ENCODE measurements at places on chromosomes 16 and 17.

GRCh38 chr17:49730785-49731434, 23.1 kb upstream of the SLC35B1 start:
- DNase-seq, result no peak

DNA sequence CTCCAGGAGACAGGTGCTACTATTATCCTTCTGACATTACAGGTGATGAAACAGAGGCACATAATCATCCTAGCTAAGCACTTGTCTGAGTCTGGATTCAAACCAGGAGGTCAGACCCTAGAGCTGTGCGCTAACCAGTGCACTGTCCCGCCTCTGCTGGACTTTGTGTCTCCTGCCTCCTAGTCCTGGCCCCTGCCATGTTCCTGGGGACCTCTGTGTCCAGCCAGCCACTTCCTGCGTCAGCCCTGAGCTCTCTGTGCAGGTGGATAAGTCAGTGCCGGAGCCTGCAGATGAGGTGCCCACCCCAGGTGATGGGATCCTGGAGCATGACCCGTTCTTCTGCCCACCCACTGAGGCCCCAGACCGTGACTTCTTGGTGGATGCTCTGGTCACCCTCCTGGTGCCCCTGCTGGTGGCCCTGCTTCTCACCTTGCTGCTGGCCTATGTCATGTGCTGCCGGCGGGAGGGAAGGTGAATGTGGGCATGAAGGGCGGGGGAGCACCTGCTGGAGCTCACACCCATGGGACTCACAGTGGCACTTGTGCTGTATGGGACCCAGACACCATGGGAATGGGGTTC, 4.2 kb downstream of the SGCA start:
- no peak for DNase-seq

- no peak for DNase-seq
Observed at GRCh38 chr17:79834565-79835469, 4.4 kb downstream of the CBX4 start.

- no peak for DNase-seq
Observed at GRCh38 chr17:67051837-67052236, 7.5 kb downstream of the CACNG1 start.

DNA sequence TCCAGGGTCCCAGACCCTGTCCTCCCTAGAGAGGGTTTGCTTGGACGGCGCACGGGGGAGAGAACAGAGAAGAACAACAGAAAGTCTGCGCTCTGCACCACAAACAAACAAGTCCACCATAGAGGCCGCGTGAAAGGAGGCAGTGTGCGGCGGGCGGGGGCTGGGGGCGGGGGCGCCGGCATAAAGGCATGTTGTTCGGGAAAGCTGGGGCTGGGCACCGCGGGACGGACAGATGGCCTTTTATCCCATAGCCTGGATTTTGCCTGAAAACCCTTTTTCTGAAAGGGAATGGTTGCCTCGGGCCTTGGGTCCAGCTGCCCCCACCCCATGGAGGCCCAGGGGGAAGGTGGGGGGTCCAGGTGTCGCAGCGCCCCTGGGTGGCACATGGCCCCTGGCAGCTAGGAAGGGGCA, 26.0 kb downstream of the FA2H start:
- no peak for DNase-seq

- DNase-seq, result no peak
Observed at GRCh38 chr16:58280846-58281301, 14.0 kb downstream of the PRSS54 start.

DNA sequence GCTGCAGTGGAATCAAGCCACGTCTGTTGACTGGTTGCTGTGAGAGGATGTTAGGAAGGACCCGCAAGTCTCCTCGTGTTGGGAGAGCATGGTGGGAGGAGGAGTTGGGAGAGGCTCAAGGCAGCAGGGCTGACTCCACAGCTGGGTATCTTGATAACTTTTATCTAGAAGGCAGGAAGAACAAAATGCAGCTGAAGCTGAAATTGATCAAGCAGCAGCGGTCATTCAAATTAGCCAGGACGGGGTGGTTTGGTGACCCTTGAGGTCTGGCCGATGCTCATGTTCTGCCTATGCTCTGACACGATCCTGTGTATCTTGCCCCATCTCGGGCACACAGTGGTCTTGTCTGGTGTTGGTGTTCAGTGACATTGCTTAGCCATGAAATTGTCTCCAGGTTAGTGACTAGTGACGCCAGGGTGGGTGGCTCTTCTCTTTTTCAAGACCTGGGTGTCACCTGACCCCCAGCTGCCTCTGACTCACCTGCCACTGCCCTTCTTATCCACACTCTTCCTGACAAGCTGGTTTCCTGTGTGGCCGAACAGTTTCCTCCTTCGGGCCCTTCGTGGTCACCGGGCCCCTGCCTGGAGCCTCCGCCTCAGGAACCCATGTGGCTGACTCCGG, 19.1 kb downstream of the NPTX1 start:
- no peak for DNase-seq

DNA sequence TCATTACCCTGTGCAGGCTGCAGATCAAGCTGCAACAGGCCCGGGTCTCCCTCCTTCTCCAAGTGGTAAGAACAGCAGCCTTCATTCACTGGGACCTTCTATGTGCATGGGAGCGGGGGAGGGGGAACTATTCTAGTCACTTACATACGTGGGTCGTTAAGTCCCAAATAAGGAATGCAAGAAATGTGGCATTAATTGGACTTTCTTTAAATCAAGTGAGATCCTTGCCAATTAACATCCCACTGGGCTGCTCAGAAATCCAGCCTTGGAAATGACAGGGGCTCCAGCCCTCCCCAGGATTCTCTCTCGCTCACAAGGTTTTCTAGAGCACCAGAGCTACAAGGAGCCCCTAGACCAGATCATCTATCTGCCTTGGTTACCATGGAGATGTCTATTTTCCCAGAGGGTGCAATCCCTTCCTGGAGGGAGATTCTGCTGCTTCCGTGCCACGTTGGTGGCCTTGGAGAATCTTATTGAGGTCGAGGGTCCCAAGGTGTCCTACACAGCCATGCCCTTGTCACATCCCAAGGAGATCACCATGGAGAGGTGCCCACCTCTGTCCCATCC, 5.2 kb upstream of the EIF1 start:
- DNase-seq, result no peak

GRCh38 chr17:47190770-47191169, 1.7 kb upstream of the CDC27 start:
- no peak for DNase-seq

GRCh38 chr17:32503251-32504165, 16.7 kb downstream of the CDK5R1 start:
- no peak for DNase-seq
